Thoracic aorta (tissue), 2 donors: ENCODE measurements at places on chromosomes 1 and 21. TPM values are rescaled to one million over a fixed set of nuclear protein-coding genes. Genes with fewer than 3 reads are reported as not detected.

- H3K4me3 ChIP-seq: no peak overlapping the region
- H3K27ac ChIP-seq: no peak overlapping the region
- no peaks in the 10 kb centered on the region for H3K36me3 ChIP-seq
- no peak for DNase-seq
- H3K4me1 ChIP-seq: no peaks in the 10 kb centered on the region
Observed at GRCh38 chr1:237953238-237953637, 62.5 kb upstream of the ZP4 start.

DNA sequence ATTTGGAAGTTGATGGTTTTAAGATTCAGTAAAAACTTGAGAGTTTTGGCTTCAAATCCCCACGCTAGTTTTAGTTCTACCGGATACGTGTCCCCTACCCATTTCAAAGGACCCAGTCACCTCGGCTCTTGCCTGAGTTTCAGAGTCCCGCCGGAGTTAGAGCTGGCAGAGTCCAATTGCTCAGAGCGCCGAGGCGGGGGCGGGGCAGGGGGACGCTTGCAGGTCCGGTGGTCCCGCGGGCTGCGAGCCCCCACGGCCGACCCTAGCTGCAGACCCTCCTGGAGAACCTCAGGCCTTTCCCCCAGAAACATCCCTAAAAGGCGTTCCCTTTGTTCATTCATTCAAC lies 765 bp upstream of the VPS45 start:
- H3K27me3 ChIP-seq: no peaks in the 10 kb centered on the region
- H3K4me1 ChIP-seq: peaks cover 24% of the 10 kb centered on the region
- H3K27ac ChIP-seq: peak overlapping the region; percentile 93
- peak overlapping the region; percentile 83 for H3K4me3 ChIP-seq
- no peak for DNase-seq
- H3K36me3 ChIP-seq: no peaks in the 10 kb centered on the region

GRCh38 chr1:17605582-17606344 lies 66.3 kb downstream of the ARHGEF10L start:
- no peaks in the 10 kb centered on the region for H3K27me3 ChIP-seq
- peak; percentile 49 for DNase-seq
- peaks cover 54% of the 10 kb centered on the region for H3K36me3 ChIP-seq

- H3K36me3 ChIP-seq: peaks cover 28% of the 10 kb centered on the region
- no peaks in the 10 kb centered on the region for H3K4me1 ChIP-seq
- no peaks in the 10 kb centered on the region for H3K27me3 ChIP-seq
- H3K27ac ChIP-seq: no peak overlapping the region
Observed at GRCh38 chr1:236830560-236830959, 35.5 kb downstream of the MTR start.

GRCh38 chr1:91400133-91400725 lies 4.4 kb downstream of the HFM1 start:
- no peak for DNase-seq
- peaks cover 10% of the 10 kb centered on the region for H3K4me1 ChIP-seq
- no peak overlapping the region for H3K4me3 ChIP-seq
- no peaks in the 10 kb centered on the region for H3K27me3 ChIP-seq
- no peaks in the 10 kb centered on the region for H3K36me3 ChIP-seq

DNA sequence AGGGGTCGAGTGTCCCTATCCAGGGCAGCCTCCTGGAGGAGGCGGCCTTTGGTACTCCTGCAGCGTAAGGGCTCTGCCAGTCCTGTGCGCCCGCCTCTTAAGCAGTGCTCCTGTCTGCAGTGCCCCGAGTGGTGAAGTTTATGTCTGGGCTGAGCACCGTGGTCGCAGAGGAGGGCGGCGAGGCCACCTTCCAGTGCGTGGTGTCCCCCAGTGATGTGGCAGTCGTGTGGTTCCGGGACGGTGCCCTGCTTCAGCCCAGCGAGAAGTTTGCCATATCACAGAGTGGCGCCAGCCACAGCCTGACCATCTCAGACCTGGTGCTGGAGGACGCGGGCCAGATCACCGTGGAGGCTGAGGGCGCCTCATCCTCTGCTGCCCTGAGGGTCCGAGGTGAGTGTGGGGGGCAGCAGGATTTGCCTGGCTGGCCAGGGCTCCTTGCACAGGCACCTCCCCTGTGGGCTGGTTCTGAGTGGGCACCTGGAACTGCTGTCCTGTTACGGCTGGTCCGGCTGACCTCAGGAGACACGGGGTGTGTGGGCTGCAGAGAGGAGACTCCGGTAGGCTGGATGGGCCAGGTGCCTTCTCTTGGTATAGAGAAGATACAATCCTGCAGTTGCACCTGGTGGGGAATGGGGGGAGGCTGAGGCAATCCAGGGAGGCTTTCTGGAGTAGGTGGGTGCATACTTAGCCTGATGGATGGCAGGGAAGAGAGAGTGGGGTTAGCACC lies 66.8 kb downstream of the OBSCN start:
- peak overlapping the region; percentile 88 for H3K4me3 ChIP-seq
- no peaks in the 10 kb centered on the region for H3K27me3 ChIP-seq
- peaks cover 16% of the 10 kb centered on the region for H3K4me1 ChIP-seq
- no peak overlapping the region for H3K27ac ChIP-seq
- H3K36me3 ChIP-seq: no peaks in the 10 kb centered on the region

- H3K4me1 ChIP-seq: no peaks in the 10 kb centered on the region
- no peak for DNase-seq
- H3K27ac ChIP-seq: no peak overlapping the region
- no peaks in the 10 kb centered on the region for H3K27me3 ChIP-seq
- H3K4me3 ChIP-seq: no peak overlapping the region
Observed at GRCh38 chr1:178692564-178693327, 32.3 kb upstream of the RALGPS2 start.

GRCh38 chr21:43667191-43667904 lies 8.0 kb downstream of the RRP1B start:
- no peaks in the 10 kb centered on the region for H3K4me1 ChIP-seq
- H3K27ac ChIP-seq: no peak overlapping the region
- DNase-seq: no peak
- no peak overlapping the region for H3K4me3 ChIP-seq
- no peaks in the 10 kb centered on the region for H3K27me3 ChIP-seq

- no peak for DNase-seq
- no peak overlapping the region for H3K27ac ChIP-seq
- H3K4me3 ChIP-seq: no peak overlapping the region
- no peaks in the 10 kb centered on the region for H3K27me3 ChIP-seq
Observed at GRCh38 chr1:6294890-6295556, 34.1 kb upstream of the GPR153 start.

The TSPAN2 gene
- total RNA-seq: 34.3 TPM
